NCI-H1105 (cell line): ENCODE measurements at places on chromosomes 7 and 10.

DNA sequence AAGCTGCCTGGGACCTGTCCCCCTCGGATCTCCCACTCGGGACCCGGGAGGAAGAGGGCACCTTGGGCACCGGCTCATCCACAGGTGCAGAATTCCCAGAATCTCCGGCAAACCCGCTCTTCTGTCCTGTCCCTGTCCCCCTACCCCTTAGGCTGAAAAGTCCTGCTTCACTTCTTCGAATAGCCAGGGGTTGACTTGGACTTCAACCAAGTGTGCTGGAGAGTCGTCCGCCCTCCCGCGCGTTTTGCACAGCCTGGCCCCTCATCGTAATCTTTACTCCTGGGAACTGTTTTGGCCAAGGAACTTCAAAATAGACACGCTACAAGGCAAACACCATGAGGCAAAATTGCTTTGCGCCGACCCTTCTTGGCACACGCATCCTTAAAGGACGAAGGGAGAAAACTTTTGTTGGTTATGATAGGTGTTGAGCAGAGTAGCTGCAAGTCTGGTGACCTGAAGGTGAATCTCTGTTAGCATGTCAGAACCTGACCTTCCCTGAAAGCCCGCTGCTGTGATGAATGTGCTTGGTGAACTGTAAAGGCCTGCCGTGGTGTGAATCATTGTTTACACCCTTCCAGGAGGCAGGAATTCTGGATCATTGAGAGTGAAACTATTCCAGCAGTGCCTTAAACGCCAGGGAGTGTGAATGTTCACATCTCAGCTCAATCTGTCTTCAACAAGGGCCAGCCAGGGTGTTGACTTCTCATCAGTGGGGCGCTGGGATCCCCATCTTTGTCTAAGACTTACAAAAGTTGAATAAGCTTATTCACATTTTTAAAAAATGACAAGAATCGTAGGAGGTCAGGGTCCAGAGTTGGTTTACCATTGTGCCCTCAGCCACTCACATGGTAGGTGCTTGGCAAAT, 589 bp upstream of the RAPGEF5 start:
- peak; percentile 40 for DNase-seq

GRCh38 chr7:127870231-127870907, 160.9 kb downstream of the LRRC4 start:
- no peak for DNase-seq

- no peak for DNase-seq
Measured at GRCh38 chr10:113132591-113133121, 182.6 kb downstream of the TCF7L2 start.

GRCh38 chr7:92874567-92874966, 38.2 kb upstream of the CDK6 start:
- DNase-seq, result no peak

DNA sequence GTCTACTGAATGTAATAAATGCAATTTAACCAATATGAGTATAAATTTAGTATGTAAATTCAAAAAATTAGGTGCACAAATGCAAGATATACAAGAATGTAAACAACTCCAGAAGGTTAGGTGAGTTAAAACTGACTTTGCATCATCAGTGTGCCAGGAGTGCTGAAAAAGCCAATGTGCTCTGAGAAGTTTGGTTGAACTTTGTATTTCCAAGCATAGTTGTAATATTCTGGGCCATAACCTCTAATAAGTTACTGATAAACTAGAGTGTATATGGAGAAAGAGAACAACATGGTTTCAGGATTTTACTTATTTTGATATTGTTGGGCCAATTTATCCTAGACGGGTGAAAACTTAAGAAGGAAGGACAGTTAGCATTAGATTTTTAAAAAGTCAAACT, 876.9 kb upstream of the GHITM start:
- no peak for DNase-seq

DNA sequence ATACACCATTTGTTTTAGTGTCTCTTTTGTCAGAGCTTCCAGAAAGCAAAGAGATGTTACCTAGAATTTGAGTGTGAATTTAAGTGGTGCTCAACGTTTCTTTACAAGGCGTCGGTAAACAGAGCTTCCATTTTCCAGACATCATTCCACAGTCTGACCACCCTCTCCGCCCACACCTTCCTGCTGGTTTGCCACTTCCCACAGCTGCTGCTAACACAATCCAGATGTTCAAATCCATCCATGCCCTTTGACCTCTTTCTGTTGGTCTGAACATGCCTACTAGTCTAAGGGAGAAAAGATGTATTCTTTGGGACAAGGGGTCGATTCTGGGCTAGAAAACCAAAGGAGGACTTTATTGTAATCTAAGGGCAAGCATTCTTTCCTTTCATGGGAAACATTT, 86.1 kb downstream of the FAM107B start:
- no peak for DNase-seq

GRCh38 chr10:88064608-88065382, 201.4 kb downstream of the PTEN start:
- no peak for DNase-seq

DNA sequence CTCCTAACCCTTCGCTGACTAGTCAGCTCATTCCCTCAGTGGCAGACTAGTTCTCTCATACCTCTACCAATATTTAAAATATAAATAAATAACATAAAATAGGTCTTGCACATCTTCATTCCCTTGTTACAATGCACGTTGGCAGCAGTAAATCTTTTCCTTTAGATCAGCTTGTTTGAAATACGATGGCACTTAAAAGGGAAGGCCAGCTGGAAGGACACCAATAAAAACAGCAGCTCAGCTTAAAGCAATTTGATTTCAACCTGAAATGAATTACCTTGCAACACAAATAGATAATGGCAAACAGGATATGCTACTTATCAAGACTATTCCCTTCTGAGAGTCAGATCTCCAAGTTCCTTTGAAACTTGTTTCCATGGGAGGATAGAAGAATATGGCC, 321.8 kb downstream of the GFRA1 start:
- no peak for DNase-seq

DNA sequence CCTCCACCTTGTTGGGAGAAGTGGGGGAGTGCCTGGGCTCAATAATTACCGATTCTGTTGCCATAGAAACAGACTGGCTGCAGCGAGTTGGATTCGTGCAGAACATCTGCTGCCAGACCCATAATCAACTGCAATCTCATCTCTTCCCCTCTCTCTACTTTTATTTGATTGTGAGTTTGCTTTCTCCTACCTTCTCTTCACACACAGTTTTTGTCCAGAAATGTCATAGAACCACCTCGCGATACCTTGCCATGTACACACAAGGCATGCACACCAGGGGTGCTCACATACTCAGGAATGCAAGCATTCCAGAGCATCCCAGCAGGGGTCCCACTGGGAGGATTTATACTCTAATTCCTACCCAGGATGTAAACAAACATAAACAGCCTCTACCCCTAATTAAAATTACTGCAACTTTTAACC, 262.2 kb upstream of the AOAH start:
- DNase-seq, result peak; percentile 90

GRCh38 chr7:7719236-7719635, 829 bp upstream of the RPA3 start:
- DNase-seq, result peak; percentile 97

- peak; percentile 26 for DNase-seq
Measured at GRCh38 chr7:130695840-130696239, 9.5 kb upstream of the TSGA13 start.

DNA sequence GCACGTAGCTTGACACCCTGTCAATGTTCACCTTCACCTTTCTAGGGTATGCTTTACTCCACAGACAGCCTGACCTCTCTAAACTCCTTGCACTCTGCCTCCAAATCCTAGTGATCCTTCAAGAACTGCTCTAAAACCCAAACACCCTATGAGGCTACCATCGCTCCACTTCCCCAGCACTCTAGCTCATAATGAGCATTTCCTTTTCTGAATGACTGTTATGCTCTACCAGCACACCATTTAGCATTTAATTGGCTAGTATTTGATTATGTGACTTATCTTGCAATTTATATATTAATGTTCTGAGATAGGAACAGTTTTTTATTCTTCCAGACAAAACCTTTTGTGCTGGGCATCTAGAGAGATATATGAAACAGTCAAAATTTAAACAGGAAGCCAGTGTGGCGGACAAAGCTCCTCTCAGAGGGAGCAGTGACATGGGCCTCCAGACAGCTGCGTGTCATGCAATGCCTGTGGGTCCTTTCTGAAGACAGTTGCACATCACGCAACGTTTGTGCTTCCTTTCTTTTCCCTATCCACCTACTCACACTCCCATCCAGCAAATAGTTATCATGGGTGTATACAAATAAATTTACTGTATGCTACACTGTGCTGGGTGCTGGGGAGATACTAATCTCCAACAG, 86.3 kb downstream of the ALOX5 start:
- DNase-seq, result no peak

DNA sequence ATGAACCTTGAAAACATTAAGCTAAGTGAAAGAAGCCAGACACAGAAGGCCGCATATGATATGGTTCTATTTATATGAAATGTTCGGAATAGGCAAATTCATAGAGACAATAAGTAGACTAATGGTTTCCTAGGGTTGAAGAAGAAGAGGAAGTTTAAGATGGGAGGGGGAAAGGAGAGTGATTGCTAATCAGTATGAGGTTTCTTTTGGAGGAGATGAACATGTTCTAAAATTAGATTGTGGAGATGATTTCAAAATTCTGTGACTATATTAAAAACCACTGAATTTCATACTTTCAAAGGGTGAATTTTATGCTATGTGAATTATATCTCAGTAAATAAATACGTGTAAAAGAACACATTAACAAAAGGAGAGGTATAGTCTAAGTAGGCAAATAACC, 176.4 kb upstream of the HPS1 start:
- DNase-seq, result no peak

DNA sequence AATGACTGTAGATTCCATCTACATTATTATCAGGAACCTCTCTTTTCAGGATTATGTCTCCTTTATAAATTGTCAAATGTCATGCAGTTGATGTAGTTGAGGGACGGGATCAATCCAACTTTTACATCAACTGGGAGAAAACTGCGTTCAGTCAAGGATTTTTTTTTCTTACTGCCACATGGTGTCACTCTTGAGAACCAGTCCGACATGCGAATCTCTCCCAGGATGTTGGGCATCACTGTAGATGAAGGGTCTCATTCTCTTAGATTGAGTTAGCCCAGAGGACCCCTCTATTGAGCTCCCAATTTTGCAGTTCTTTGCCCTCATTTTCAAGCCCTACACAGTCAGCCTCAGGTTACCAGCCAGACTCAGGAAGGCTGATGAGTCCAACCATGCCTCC, 120.3 kb upstream of the PTPRZ1 start:
- DNase-seq, result no peak

DNA sequence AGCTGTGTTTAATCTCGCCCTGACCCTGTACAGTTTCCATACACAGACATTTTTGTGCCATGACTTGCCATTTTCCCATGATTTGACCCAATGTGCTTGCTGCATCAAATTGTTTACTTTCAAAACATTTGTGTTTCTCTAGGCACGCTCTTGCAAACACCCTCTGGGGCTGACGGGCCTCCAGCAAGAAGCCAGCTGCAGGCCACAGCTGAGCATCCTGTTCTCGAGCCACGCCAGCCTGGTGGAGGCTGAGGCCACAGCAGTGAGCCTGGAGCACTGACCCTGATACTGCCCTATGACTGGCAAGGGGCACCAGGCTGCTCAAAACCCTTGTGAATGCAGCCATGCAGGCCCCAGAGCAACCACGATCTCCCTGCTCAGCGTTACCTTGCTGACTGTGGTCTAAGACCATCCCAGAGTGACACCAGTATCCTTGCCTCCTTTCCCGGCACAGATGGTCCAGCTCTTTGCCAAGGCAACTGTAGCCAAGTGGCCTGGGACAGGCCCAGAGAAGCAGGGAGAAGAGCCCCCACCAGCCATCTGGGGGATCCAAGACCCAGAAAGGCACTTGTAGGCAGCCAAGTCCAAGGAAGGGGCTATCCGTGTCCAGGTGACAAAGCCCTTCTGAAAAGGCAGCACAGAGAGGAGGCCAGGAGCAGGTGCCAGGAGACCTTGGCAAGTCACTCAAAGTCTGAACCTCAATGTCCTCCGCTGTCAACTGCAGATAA, 78.5 kb downstream of the OAT start:
- no peak for DNase-seq

DNA sequence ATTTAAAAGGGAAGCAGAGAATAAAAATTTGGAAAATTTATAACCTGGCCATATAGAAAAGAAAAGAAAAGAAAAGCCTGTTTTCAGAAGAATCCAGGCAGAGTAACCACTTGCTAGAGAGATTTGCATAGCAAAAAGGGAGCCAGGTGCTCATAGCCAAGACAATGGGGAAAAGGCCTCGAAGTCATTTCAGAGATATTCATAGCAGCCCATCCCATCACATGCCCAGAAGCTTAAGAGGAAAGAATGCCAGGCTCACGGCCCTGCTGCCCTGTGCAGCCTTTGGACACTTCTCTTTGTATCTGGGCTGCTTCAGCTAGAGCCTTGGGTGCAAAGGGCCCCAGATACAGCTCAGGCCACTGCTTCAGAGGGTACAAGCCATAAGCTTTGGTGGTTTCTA, 159.8 kb downstream of the CCDC7 start:
- no peak for DNase-seq

- DNase-seq, result no peak
Measured at GRCh38 chr10:93991596-93992284, 2.0 kb upstream of the PLCE1 start.

DNA sequence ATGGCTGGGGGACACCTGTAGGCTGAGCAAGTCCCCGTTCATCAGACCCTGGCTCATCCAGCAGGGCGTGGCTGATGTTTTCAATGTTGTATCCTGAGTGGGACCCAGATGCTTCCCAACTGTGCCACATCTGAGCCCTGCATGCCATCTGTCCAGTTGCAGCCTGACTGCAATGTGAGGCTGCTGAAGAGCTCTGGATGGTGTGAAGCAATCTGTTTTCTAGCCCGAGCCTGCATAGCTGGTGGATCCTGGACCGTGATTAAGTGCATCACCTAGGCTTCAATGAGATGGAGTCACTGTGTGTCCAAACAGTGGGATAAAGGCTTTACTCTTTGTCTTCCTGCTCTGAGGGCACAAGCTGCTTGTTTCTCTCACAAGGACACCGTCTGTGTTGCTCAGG, 99.8 kb downstream of the TCF7L2 start:
- DNase-seq, result no peak

GRCh38 chr10:33248638-33249037, 85.8 kb downstream of the NRP1 start:
- DNase-seq, result no peak

- no peak for DNase-seq
Measured at GRCh38 chr10:70926226-70927000, 38.0 kb upstream of the PCBD1 start.
